Pancreas (tissue), 10 donors: ENCODE measurements at places on chromosomes 5 and 9. TPM values are rescaled to one million over a fixed set of nuclear protein-coding genes. Genes with fewer than 3 reads are reported as not detected.

DNA sequence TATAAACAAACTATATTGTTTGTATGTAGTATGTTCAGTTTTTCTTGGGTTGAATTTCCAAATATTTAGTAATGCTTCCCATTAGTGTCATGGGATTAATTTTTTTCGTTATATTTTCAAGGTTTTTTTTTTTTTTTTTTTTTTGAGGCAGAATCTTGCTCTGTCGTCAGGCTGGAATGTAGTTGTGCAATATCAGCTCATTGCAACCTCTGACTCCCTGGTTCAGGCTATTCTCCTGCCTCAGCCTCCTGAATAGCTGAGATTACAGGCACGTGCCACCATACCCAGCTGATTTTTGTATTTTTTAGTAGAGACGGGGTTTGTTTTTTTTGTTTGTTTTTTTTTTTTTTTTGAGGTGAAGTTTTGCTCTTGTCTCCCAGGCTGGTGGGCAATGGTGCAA lies 10.6 kb downstream of the DDX46 start:
- H3K27ac ChIP-seq: no peak overlapping the region
- peaks cover 52% of the 10 kb centered on the region for H3K36me3 ChIP-seq
- DNase-seq: no peak
- H3K27me3 ChIP-seq: no peaks in the 10 kb centered on the region

DNA sequence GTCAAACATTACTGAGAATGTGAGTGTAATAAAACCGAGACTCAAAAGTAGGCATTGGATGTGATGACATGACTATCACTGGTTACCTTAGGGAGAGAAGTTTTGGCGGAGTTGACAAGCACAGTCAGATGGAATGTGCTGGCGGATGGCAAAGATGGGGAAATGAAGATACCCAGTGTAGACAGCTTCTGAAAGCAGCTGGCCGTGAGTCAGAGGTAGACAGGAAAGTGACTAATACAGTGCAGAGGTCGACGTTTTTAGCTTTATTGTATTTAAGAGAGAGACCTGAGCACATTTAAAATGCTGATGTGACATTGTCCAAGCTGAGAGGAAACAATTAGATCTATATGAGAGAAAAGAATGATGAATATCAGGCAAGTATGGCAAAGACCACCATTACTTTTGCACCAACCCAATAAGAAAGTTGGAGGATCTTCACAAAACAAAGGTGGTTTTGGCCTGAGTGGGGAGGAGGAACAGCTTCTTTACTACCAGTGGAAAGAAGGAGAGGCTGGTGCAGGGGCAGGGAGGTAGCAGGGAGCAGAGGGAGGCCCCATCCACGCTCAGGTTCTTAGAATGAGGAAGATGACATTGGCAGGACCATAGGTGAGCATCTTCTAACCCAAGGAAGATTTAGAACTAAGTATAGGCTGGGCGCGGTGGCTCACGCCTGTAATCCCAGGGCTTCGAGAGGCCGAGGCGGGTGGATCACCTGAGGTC lies 36.7 kb upstream of the KCNIP1 start:
- no peak overlapping the region for H3K4me3 ChIP-seq
- H3K27ac ChIP-seq: no peak overlapping the region

DNA sequence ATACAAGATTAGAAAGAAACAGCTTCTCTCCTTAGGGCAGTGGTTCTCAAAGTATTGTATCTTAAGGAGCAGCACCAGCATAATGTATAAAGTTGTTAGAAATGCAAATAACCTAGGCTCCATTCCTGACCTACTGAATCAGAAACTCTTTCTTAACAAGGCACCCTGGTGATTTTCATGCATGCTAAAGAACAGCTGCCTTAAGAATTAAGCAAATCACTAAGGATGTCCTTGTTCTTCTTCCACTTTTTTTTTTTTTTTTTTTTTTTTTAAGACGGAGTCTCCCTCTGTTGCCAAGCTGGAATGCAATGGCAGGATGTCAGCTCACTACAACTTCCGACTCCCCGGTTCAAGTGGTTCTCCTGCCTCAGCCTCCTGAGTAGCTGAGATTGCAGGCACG lies 1095.2 kb upstream of the EDIL3 start:
- DNase-seq: no peak
- H3K27ac ChIP-seq: no peak overlapping the region
- H3K4me3 ChIP-seq: no peak overlapping the region

Gene GPRIN1
- polyA plus RNA-seq: 3.2 TPM

DNA sequence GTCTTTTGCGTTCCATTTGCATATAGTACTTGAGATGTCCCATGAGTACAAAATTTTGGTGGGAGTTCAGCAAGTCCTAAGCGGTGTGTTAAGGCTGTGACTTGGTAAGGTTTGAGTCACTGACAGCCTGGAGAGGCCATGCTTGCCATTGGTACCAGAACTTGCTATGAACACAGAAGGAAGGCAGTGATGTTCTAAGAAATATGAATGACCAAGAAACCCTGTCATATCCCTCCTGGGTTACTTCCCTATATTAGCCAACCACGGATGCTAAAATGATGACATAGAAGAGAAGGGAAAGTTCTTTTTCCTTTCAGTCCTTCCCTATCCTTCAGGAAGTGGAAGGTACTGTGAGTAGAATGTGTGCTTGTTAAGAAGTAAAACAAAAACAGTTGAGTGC lies 136.7 kb downstream of the GCNT1 start:
- H3K27ac ChIP-seq: no peak overlapping the region
- H3K27me3 ChIP-seq: no peaks in the 10 kb centered on the region
- no peak overlapping the region for H3K4me3 ChIP-seq
- H3K36me3 ChIP-seq: no peaks in the 10 kb centered on the region

Gene SLC45A2
- 0.08 TPM for polyA plus RNA-seq

Gene ADGRD2
- not detected for polyA plus RNA-seq

DNA sequence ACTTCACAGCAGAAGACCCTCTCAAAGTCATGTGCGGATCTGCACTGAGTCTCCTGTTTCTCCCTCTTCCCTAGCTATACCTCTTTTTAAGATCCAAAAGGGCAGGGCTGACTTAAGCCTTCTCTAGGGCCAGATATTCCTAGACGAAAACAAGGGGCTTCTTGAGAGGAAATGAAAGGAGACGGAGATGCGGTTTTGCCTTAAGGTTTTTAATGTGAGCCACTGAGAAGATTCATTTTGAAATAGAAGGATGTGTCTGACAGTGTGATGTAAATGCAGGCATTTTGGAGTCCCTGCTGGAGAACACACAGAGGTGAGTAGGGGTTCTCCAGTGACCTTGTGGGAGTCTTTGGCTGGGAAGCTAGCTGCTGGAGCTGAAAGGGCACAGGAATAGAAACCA lies 15.6 kb upstream of the IL12B start:
- no peaks in the 10 kb centered on the region for H3K4me1 ChIP-seq
- no peak overlapping the region for H3K4me3 ChIP-seq

GRCh38 chr9:15244001-15244441 lies 63.0 kb downstream of the TTC39B start:
- no peak for DNase-seq
- no peaks in the 10 kb centered on the region for H3K36me3 ChIP-seq
- no peaks in the 10 kb centered on the region for H3K4me1 ChIP-seq
- no peak overlapping the region for H3K4me3 ChIP-seq
- no peaks in the 10 kb centered on the region for H3K27me3 ChIP-seq

GRCh38 chr9:111794835-111795556 lies at the start of gene SHOC1:
TSS of gene SHOC1 (minus strand) at chr9:111794937. CDS start at chr9:111791418, 3,519 bp downstream.
- H3K27ac ChIP-seq: no peak within 1 kb of the TSS
- DNase-seq: no peak
- no peaks in the 10 kb centered on the region for H3K27me3 ChIP-seq
- H3K4me1 ChIP-seq: no peaks in the 10 kb centered on the region

Gene SMC2
- polyA plus RNA-seq: 0.68 TPM

Gene EQTN
- polyA plus RNA-seq: 0.33 TPM

Gene COL15A1
- 6.7 TPM for polyA plus RNA-seq
